ENCODE measurements at places on chromosomes 3 and 15. TPM values are rescaled to one million over a fixed set of nuclear protein-coding genes. Genes with fewer than 3 reads are reported as not detected.

DNA sequence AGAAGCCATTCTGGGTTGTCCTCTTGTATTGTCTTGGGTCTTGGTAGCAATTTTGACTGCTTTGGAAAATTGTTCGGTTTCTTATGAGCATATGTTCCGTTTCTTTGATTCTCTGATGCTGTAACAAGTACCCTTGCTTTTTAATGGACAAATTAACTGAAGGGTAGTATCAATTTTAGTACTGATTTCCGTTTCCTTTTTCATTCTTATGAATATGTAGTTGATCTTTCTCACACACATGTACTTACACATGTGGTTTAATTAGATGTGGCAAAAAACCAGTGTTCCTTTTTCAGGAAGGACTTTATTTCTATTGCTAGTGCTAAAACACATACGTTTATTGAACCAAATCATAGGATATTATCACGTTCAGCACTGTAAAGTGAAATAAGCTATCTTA is 119.1 kb downstream of the TCF12 start:
- DNase-seq, result no peak

GRCh38 chr3:127038923-127039581 is 56.1 kb downstream of the PLXNA1 start:
- peak; percentile 37 for DNase-seq

DNA sequence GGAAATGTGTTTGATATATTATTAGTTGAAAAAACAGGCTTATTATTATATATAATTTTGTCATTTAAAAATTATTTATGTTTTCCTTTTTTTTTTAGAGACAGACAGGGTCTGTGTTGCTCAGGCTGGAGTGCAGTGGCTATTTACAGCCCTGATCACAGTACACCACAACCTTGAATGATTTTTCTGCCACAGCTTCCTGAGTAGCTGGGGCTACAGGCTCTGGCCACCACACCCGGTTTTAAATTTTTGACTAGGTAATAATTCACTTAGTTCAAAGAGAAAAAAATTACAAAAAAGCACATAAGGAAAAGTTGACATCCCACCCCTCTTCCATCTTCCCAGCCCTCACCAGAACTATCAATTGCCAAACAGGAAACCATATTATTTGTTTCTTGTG is 4.7 kb upstream of the CEMIP start:
- DNase-seq, result no peak

DNA sequence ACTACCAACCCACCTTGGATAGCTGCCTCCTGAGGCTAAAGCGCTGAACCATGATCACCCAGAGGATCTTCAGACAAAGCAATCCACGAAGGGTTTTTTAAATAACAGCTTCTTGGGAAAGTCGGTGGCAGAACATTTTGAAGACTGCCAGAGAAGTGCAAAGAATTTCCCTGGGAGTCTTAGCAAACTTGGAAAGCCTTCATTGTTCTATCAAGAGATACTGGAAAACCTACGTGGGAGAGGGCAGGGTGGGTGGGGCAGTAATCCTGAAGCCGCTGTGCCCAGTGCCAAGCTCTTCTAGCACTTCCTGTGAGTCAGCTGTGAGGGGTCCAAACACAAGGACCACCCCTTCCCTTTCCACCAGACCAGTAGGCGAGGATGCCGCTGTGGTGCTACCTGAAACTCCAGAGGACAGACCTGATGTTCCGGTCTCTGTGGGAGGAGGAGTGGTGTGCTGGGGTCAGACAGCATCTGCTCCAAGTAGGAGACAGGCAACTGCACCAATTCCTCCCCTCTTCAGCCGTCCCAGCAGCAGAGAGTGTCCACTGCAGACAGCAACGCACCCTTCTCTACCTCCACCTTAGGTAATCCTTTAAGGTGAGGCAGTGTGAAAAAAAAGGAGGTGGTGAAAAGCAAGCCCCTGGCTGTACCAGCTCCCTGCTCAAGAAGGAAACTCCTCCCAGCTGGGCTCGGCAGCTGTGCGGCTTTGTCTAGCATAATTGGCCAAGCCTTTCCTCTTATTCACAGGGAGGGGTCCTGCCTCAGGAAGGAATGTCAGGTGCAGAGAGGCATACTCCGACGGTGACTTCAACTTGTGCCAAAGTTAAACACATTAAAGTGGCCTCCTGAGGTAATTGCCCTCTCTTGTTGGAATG is 99.0 kb downstream of the TMCC1 start:
- DNase-seq, result no peak

GRCh38 chr3:59338934-59339333 is 289.1 kb upstream of the CFAP20DC start:
- DNase-seq, result no peak

The CCDC54 gene
- not detected for total RNA-seq

GRCh38 chr3:139597947-139598346 is 58.4 kb upstream of the RBP1 start:
- no peak for DNase-seq

The RTP4 gene
- 1.8 TPM for total RNA-seq
